ENCODE measurements at places on chromosomes 7 and 10.

DNA sequence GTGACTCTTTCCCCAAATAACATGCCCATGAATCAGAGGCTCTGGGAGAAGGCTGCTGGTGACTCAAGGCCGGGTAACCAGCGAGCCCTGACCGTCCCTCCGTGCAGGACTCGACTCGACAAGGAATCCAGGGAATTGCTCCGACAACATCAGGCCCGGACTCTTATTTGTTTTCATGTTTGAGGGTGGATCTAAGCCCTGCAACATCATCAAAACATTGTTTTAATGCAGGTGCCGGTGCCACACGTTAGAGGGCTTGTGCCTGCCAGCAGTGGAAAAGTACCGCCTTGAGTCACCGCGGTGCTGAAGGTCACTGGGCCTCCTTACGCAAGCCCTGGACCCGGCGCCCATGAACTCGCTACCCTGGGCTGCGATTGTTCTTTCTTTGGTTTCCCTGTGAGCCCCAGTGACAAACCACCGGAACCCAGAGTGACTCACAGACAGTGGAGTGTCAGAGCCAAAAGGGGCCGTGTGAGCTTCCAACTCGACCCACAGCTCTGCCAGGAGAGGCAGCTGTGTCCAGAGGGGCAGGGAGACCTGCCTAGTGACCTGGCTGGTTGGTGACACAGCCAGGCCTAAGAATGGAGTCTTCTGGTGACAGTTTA is 139.4 kb upstream of the SHH start:
- no peak for DNase-seq

DNA sequence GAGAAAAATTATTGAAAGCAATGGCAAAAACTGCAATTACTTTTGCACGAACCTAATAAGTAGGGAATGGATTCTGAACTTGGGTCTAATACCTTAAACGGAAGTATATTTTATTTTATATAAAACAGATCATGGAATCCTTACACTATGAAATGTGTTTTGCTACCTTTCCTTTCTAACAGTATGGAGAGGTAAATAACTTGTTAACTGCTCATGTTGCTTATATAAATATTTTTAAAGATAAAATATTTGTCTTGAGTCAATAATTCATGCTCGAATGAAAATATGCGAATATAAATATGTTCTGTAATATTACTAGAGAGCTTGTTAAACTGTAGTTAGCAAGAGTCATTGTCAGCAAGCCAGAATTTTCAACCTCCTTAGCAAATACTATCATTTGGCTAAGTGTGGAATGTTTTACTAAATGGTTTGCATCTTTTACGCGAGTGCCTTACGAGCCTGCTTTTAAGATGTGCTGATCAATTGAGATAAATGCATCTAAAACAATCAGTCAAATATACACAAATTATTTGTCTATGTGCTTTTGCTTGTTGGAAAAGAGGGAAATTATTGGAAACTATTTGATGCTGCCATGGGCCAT is 5.9 kb downstream of the GNAT3 start:
- DNase-seq = no peak

- no peak for DNase-seq
Measured at GRCh38 chr10:127907411-127908105, 655 bp downstream of the PTPRE start.

DNA sequence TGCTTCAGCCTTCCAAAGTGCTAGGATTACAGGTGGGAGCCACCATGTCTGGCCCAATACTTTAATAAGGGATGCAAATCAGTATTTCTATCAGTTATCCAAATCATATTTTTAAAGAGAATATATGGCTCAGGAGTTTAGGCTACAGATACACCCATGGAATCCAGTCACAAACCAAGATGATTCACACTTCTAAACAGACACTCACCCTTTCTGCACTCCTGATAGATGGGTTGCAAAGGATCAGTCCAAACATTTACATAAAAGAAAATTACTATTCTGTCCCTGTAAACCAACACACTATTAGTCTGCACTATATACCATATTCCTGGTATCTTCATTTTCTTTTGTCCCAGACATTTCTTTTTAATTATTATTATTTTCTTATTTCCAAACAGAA is 2.2 kb downstream of the MORN4 start:
- no peak for DNase-seq

DNA sequence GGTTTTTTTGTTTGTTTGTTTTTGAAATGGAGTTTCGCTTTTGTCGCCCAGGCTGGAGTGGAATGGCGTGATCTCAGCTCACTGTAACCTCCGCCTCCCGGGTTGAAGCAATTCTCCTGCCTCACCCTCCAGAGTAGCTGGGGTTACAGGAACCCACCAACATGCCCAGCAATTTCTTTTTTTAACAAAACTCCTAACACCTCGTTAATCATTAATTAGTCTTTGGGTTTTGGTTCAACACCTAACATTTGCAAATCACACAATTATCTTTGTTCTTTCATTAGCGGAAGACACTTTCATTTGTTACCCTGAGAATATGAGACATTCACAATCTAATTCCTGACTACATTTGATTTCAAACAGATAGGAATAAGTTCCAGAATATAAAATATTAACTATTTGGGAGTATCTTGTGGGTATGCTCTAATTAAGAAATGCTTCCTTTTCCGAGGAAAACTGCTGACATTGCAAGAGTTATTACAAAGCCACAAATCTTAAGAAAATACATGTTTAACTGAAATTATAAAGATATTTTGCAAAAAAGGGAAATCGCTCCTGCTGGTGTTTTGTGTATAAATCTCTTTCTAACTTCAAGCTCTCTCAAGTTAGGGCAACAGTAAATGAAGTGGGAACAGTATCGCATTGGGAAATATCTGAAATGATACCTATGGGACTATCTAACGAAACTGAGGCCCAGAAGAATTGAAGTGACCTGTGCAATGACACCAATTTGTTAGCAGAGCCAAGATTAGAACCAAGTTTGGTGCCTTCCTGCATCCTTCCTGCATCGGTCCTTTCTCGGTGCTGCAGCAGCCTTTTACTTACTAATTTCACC is 1.2 kb upstream of the LSM8 start:
- no peak for DNase-seq

- DNase-seq = no peak
Measured at GRCh38 chr10:86899132-86899531, 58.3 kb downstream of the MMRN2 start.

- no peak for DNase-seq
Measured at GRCh38 chr10:119801998-119802538, 70.6 kb downstream of the MCMBP start.
